ENCODE measurements at places on chromosomes 5 and 9.
A peak's percentile ranks its signal among the peaks of the same experiment; 100 is the strongest.

- DNase-seq = no peak
Observed at GRCh38 chr9:136117916-136118319, 757 bp downstream of the TMEM250 start.

- no peak for DNase-seq
Observed at GRCh38 chr5:22757776-22758175, 95.4 kb downstream of the CDH12 start.

- DNase-seq = no peak
Observed at GRCh38 chr5:169265888-169266287, 35.1 kb downstream of the SLIT3 start.

DNA sequence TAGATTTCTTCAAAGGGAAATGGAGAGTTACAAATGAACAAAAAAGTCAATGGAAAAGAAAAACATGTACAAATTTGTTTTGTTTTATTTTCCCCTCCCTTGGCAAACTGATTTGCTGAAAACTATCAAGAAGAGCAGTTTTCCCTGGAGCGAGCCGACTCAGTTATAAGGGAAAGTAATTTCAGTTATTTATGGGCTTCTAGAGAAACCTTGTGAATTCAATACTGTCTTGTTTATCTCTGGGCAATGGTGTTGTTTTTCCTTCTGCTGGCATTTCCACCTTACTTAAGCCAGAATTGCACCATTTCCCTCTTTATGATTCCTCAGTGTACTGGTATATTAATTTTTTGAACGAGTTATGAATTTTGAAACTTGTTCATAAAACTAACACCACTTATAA, 1163.6 kb downstream of the CDH12 start:
- no peak for DNase-seq

- peak; percentile 38 for DNase-seq
Observed at GRCh38 chr5:73451224-73452130, 2.9 kb upstream of the FOXD1 start.

- DNase-seq = no peak
Observed at GRCh38 chr9:95588724-95589588, 72.2 kb upstream of the PTCH1 start.

GRCh38 chr5:110572729-110573128, 153.7 kb downstream of the TMEM232 start:
- no peak for DNase-seq

DNA sequence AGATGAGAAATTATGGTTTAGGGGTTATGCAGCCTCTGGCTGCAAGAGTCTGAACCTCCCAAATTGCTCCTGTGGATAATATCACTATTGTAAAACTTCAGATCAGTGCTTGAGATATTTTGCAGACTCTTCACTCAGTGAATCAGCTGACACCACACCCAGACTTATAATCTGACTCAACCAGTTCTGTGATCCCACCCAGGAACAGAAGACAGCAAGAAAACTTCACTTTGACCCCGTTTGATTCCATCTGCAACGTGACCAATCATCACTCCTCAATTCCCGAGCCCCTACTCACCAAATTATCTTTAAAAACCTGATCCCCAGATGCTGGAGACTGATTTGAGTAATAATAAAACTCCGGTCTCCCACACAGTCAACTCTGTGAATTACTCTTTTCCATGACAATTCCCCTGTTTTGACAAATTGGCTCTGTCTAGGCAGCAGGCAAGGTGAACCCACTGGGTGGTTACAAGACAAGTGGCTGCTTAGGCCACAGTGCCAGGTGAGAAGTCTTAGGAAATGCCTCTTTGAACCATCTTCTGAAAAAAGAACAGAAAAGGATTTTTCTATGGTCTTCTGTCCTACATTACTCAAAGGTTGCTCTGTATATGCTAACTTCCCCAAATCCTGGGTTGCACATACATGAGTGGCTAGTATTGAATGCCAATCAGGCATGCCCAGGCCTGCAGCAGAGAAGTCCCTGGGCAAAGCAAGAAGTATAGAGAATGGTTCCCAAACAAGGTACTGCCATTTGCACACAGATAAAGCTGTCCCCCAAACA, 588.0 kb downstream of the PRELID2 start:
- no peak for DNase-seq

- DNase-seq = no peak
Observed at GRCh38 chr5:115487756-115488155, 56.8 kb downstream of the FEM1C start.

- no peak for DNase-seq
Observed at GRCh38 chr9:105216440-105217178, 27.8 kb upstream of the SLC44A1 start.

GRCh38 chr9:138048184-138048583, 170.6 kb downstream of the CACNA1B start:
- no peak for DNase-seq

DNA sequence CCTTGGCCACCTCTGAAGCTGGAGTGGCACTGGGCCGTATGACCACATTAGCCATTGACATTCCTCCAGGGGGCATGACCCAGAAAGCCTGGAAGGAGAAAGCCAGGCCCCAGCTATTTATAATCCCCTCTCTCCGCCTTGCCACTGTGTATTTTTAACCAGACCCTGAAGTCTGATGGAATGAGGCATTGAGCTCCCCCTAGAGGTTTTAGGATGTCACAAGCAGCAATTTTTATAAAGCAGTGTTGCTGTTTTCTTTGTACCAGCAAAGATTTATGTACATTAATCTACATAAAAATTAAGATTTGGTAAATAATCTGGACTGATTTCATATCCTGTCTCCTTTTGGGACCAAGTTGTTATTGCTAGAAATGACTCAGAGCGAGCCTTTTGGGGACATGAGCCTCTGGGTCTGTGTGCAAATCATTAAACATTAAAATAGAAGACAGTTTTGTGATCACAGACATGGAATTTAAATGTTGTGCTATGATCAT, 127.1 kb downstream of the TRIO start:
- no peak for DNase-seq

- no peak for DNase-seq
Observed at GRCh38 chr5:152608458-152608857, 203.4 kb upstream of the NMUR2 start.

DNA sequence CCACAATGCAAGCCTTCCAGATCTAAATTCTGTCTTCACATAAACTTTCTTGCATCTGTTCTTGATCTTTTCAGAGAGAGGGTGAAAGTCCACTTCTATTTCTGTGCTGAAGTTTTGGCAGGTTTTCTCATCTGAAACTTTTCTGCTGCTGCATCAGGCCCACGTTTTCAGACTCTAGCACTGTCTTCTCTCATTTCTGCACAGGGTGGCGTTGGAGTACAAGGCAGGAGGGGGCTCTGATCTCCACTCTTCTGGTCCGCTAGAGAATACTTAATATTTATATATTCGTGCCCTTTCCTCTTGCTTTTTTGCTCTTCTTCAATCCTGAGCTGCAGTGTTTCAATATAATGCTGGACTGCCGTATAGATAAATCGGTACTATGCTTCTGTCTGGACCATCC, 204.0 kb upstream of the PRDM9 start:
- no peak for DNase-seq

GRCh38 chr5:173757403-173758209, 130.5 kb upstream of the CPEB4 start:
- no peak for DNase-seq

- DNase-seq = no peak
Observed at GRCh38 chr5:118924006-118924389, 64.3 kb downstream of the DTWD2 start.

GRCh38 chr5:133917785-133918184, 50.6 kb downstream of the C5orf15 start:
- DNase-seq = no peak

GRCh38 chr9:95201206-95201605, 116.3 kb downstream of the FANCC start:
- no peak for DNase-seq

DNA sequence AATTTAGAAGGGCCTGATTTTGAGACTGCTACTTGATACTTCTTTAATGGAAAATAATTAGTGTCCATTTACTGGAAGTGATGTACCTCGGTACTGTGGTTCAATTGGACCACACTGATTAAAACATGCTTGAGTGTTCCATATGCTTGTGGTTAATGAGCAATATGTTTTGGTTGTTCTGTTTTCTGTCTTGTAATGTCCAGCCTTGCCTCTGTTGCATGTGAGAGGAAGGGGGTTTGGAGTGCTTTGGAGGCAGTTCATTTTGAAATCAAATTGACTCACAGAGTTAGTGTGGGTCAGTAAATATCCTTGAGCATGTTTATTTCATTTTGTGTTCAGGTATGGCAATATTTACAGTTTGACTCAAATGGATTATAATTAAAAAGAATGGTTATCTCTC, 334.4 kb downstream of the ARHGEF28 start:
- DNase-seq = no peak

DNA sequence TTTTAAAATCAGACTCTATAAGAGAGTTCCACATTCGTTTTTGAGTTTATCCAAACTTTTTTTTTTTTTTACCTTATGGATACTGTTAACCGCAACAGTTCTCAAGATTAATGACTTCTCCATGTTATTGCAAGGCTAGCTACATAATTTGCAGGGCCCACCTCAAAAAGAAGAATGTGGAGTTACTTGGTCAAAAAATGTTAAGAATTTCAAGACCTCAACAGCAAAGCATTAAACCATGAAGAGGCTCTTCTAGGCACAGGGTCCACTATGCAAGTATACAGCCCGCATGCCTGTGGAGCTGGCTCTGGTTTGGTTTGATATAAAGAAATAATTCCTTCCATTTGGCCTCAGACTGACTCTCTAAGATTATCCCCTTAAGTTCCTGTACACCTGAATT, 133.3 kb upstream of the TLX3 start:
- DNase-seq = no peak

GRCh38 chr5:173793648-173794548, 94.3 kb upstream of the CPEB4 start:
- DNase-seq = no peak

DNA sequence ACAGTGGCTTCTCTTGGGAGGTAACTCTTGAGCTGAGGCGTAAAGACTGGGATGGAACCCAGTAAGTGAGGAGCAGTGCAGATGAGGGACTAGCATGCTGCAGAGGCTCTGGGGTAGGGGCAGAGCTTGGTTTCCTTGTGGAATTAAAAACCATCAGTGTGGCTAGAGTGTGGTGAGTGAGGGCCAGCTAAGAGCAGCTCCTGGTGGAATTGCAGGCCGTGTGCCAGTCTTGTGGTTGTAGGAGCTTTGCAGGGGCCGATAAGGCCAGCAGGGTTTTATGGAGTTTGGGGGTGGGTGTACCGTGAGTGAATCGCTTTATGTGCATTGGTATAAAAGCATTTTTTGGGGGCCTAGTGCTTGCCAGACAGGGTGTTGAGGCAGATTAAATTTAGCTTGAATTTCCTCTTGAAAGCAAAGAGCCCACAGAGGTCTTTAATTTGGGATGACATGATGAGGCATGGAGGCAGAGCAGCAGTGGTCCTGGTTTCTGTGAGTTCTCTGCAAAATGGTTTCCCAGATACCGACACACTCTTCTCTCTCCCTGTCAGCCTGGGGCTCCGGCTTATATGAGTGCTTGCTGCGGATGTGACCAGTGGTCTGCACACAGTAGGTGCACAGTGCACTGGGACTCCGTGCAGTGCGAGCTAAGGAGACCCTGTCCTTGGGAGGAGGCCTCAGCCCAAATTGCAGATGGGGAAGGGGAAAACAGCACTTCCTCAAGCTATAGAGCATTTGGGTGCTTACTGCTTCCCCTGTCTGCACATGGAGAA, 176.4 kb upstream of the PITX1 start:
- DNase-seq = no peak

- no peak for DNase-seq
Observed at GRCh38 chr9:34654323-34655051, 2.5 kb downstream of the IL11RA start.

DNA sequence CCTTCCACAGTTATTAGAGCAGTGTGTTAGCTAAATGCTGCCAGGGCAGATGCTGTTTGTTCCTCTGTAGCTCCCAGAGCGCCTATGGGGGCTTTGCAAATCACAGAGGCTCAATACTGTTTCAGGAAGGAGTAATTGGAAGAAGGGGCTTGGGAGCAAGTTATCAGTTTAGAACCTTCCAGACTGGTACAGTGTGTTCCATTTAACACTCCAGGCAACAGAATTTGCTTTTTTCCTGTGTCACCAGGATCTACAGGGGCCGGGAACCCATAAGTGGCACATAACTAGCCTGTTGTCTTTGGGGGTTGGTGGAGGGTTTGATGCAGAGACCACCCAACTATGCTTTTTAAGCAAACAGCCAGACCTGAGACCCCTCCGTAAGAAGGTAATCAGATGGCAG, 307.3 kb upstream of the KCNN2 start:
- no peak for DNase-seq

GRCh38 chr5:149803641-149804468, 73.7 kb downstream of the PPARGC1B start:
- no peak for DNase-seq

DNA sequence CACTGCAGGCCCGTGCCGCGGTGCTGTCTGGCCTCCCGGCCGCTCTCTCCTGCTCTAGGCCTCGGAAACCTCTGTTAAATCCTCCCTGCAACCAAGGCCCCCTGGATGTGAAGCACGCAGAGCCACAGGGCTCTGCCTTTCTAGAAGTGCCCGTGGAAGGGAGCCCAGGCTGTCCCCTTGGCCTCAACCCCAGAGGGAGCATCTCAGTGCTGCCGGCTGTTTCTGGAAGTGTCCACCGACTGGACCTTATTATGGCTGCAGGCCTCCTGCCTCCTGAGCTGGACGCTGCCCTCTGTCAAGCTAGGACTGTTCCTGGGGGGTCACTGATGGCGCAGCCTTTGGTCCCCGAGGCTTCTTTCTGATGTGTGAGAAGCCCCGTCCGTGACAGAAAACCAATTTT, 40.4 kb upstream of the PHYKPL start:
- no peak for DNase-seq

DNA sequence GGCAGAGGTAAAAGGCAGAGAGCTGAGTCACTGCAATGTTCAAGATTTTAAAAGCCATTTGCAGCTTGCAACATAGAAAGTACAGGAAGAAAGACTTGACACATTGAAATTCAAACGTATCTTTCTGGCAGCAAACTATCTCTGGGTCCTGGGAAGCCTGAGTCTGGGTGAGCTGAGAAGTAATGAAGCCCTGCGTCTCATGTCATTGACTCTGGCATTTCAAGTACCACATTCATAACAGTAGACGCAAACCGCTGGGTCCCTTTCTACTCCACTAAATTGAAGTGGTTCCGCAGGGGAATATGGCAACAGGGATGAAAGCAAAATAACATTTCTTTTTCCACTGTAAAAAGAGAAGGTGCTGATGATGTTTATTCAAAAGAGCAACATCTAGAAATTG, 694.3 kb downstream of the BRINP1 start:
- DNase-seq = no peak

DNA sequence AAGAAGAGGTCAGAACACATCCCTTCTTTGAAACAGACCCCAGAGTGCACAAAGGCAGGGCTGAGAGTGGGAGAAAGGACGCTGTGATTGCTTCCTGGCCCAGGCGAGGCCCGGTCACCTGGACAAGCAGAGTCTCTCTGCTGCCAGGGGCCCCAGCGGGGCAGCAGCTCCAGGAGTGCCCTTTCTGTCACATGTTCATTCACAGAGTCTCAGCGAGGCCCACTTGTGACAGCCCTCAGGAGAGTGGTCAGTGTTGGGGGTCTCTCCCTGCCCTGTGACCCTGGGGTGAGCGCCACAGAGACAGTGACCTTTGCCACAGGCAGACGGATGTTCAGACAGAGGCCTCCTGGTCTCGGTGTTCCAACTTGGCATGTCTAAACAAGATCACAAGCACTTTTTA, 130.2 kb upstream of the IRX4 start:
- no peak for DNase-seq
